ENCODE measurements at places on chromosomes 11 and 22. TPM values are rescaled to one million over a fixed set of nuclear protein-coding genes. Genes with fewer than 3 reads are reported as not detected.

- no peak overlapping the region for H3K27ac ChIP-seq
- H3K27me3 ChIP-seq, result no peaks in the 10 kb centered on the region
- no peaks in the 10 kb centered on the region for H3K36me3 ChIP-seq
- H3K4me1 ChIP-seq, result no peaks in the 10 kb centered on the region
- DNase-seq, result no peak
These were observed 19.0 kb downstream of the JAML start for GRCh38 chr11:118205606-118206378.

DNA sequence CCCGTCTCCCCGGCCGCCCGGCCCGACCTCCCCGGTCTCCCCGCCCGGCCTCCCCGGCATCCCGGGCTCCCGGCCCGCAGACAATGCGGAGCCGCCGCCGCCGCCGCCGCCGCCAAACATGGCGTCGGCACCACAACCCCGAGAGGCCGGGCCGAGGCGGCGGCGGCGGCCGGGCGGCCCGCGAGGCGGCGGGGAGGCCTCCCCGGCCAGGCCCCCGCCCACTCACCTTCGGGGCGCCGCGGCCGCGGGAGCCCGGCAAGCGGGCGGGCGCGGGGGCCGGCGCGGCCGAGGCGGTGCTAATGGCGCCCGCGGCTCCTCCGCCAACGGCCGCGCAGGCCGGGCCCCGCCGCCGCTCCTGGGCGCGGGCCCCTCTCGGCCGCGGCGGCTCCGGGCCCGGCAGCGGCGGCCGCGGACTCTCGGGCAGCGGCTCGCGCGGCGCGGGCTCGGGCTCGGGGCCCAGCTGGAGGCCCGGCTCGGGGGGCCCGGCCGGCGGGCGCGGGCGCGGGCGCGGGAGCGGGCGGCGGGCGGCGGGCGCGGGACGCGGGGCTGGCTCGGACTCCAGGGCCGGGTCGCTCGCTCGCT lies 311 bp downstream of the BRD1 start:
- peaks cover 15% of the 10 kb centered on the region for H3K4me1 ChIP-seq
- H3K4me3 ChIP-seq, result peak overlapping the region; percentile 85
- no peaks in the 10 kb centered on the region for H3K27me3 ChIP-seq
- H3K36me3 ChIP-seq, result peaks cover 67% of the 10 kb centered on the region
- H3K27ac ChIP-seq, result no peak overlapping the region
- peak; percentile 40 for DNase-seq

DNA sequence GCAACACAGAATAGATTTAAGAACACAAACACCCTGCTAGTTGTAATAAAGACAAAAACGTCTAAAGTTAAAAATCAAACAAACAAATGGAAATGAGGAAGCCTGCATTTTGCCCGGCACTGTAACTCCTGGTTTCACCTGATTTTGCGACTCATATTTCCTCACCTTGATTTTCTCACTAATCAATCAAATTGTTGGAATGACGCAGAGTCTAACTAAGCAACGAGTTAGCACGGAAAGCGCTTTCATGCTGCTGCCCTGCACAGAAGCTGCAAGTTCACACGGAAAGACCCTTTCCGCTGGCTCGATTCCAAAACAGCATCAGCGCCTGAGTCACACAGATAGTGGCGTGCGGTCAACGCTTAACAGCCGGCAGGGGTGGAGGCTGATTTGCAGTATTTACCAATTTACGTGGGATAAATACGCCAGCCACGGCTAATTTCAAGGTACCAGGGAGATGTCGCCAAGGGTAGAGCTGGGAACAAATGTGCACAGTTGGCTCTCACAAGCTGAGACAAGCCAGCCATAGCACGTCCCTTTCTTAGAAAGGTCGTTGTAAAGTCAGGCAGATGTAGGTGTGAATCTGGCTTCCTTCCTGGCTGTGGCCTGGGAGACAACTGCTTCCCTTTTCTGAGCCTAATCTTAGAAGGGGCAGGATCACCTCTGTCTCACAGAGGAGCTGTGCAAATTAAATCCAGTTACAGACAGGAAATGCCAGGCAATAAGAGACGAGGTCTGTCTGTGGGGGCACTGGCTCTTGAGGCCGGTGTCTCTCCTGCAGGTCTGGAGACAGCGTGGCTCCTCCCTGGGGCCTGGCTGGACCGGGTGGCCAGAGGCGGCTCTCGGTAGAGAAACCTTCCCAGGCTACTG lies 76.9 kb upstream of the TTLL12 start:
- H3K27me3 ChIP-seq, result no peaks in the 10 kb centered on the region
- peak overlapping the region; percentile 92 for H3K27ac ChIP-seq
- peaks cover 13% of the 10 kb centered on the region for H3K36me3 ChIP-seq
- peak; percentile 89 for DNase-seq

DNA sequence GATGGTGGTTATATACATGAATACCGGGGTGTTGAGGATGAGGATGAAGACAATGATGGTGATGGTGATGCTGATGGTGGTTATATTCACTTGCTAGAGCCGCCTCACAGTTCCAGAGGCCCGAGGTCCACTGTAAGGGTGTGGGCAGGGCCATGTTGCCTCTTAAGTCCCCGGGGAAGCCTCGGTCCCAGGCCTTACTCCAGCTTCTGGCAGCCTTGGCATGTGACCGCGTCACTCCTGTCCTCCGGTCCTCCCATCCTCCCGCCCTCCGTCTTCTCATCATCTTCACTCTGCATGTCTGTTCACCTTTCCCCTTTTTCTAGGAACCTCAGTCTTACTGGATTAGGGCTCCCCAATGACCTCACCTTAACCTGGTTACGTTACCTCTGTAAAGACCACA lies 54.6 kb downstream of the IGLL1 start:
- DNase-seq, result no peak
- no peak overlapping the region for H3K4me3 ChIP-seq
- H3K27me3 ChIP-seq, result no peaks in the 10 kb centered on the region
- H3K4me1 ChIP-seq, result peaks cover 6% of the 10 kb centered on the region

DNA sequence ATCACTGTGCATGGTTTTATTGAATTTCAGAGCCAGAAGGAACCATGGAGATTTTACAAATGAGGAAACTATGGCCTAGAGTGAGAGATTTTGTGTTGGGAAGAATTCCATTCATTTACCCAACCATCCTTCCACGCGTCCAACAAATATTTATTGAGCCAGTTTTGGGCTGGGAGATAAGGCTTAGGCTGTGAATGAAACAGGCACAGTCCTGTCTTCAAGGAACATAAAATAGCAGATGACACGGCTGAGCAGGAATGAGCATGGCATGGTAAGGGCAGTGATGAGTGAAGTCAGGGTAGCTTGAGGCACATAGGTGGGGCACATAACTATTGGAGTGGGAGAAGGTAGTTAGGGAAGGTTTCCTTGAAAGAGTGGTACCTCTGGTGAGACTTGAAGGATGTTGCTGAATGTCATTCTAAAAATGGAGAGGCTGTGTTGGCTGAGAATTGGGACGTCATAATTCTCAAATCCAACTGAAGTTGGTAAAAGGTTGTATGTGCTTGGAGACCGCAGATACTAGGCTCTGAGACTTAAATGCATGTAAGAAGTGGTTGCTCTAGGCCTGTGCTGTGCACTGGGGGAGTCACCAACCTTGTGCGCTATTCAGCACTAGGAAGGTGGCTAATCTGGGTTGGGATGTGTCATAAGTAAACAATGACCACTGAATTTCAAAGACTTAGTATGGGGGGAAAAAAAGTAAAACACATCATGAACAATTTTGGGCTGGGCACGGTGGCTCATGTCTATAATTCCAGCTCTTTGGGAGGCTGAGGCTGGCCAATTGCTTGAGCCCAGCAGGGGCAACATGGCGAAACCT lies 51.9 kb downstream of the TEAD1 start:
- peak overlapping the region; percentile 43 for H3K4me3 ChIP-seq
- H3K27ac ChIP-seq, result peak overlapping the region; percentile 100
- H3K27me3 ChIP-seq, result no peaks in the 10 kb centered on the region
- H3K4me1 ChIP-seq, result peaks cover 81% of the 10 kb centered on the region
- DNase-seq, result no peak

- H3K36me3 ChIP-seq, result no peaks in the 10 kb centered on the region
- no peaks in the 10 kb centered on the region for H3K4me1 ChIP-seq
- no peak for DNase-seq
- H3K27me3 ChIP-seq, result peaks cover 15% of the 10 kb centered on the region
- H3K27ac ChIP-seq, result no peak overlapping the region
These were observed 104.5 kb upstream of the GRAMD1B start for GRCh38 chr11:123325533-123325932.

- no peaks in the 10 kb centered on the region for H3K36me3 ChIP-seq
- peaks cover 66% of the 10 kb centered on the region for H3K27me3 ChIP-seq
- no peak overlapping the region for H3K4me3 ChIP-seq
- DNase-seq, result no peak
These were observed 47.4 kb downstream of the RPS6KA4 start for GRCh38 chr11:64406221-64406946.

DNA sequence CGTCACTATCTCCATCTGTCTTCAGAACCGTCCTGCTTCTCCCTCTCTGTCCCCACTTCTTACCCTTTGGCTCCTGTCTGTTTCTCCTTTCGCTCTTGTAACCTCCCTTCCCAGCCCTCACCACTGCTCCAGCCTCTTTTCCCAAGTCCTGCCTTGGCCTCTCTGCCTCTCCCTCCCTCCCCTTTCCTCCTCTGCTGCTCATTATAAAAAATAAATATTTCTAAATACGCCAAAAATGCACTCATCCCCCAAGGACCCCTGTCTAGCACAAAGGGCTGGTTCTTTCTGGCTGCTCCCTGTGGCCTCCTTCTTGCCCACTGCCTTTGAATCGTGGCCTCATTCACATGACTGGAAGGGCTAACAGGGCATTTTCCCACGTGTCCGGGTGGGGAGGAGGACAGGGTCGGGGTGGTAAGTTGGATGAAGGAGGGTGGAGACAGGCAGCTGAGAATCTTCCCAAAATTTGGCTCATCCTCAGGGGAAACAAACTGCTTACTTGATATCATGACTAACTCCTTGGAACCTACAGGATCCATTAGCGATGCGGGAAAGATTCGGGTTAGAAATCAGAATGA lies 26.4 kb upstream of the OAF start:
- H3K27me3 ChIP-seq, result peaks cover 70% of the 10 kb centered on the region
- H3K4me3 ChIP-seq, result no peak overlapping the region
- peaks cover 9% of the 10 kb centered on the region for H3K4me1 ChIP-seq
- no peak overlapping the region for H3K27ac ChIP-seq
- H3K36me3 ChIP-seq, result no peaks in the 10 kb centered on the region

DNA sequence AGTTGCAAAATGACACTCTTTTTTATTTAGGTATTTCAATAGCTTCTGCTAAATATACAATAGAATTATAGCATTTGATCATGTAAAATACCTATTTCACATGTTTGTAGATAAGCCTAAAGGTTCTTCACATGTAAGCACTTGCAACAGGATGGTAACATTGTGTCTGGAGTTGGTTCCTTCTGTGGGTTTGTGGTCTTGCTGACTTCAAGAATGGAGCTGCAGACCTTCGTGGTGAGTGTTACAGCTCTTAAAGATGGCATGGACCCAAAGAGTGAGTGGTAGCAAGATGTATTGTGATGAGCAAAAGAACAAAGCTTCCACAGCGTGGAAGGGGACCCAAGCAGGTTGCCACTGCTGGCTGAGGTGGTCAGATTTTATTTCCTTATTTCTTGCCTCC lies 246.4 kb upstream of the PDGFD start:
- H3K27ac ChIP-seq, result no peak overlapping the region
- H3K27me3 ChIP-seq, result no peaks in the 10 kb centered on the region
- H3K4me1 ChIP-seq, result no peaks in the 10 kb centered on the region
- no peak for DNase-seq
- no peaks in the 10 kb centered on the region for H3K36me3 ChIP-seq

DNA sequence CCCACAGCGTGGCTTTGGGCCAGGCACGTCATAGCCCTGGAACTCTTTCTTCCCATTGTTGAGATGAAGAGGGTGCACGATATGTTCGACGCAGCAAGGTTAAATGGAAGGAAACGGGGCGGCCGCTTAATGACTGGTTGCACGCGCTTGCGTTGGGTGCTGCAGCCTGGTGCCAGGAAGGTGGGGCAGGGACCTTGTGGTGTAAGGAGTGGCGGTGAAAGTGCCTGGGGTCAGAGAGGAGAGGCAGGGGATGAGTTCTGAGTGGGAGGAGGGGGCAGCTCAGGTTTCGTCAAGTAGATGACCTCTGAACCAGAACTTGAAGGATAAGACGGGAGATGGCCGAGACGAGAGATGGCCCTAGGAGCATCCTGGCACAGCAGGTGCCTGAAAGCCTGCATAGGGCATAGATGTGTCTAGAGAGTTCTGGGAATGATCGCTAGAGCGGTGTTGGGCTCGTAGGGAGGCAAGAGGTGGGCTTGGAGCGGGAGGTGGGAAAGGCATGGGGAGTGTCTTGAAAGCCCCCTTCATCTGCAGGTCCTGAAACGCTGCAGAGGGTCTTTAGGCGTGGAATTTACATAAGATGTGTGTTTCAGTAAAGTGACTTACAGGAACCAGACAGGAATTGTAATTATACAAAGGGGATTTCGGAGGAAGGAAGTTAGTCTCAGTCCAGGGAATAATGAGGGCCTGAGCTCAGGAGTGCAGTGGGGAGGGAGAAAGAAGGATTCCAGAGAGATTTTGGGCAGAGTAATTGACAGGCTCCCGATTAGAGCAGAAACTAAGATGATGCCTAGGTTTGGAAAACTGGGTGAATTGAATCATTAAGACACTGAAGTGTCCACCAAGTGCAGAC lies 43.2 kb upstream of the CLDN5 start:
- no peaks in the 10 kb centered on the region for H3K4me1 ChIP-seq
- H3K27me3 ChIP-seq, result peaks cover 73% of the 10 kb centered on the region
- no peak overlapping the region for H3K4me3 ChIP-seq
- DNase-seq, result no peak
- H3K27ac ChIP-seq, result no peak overlapping the region
- H3K36me3 ChIP-seq, result no peaks in the 10 kb centered on the region

DNA sequence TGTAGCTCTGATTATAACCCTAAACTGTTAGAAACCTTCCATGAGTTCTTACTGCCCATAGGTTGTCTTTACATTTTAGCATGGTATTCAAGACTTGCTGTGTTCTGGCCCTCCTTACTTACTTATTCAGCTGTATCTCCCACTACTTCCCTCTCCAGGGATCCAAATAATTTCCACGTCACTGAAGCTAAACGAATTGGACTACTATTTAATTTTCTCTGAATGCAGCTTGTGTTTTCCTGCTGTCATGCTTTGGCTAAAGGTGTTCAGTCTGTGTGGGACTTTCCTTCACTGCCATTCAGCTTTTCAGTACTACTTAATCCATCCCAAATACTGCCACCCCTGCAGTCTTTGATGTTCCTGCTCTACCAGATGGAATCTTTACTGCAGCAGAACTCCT lies 88.3 kb downstream of the UVRAG start:
- H3K4me1 ChIP-seq, result no peaks in the 10 kb centered on the region
- no peak for DNase-seq
- H3K4me3 ChIP-seq, result no peak overlapping the region
- no peaks in the 10 kb centered on the region for H3K27me3 ChIP-seq
- H3K36me3 ChIP-seq, result no peaks in the 10 kb centered on the region

DNA sequence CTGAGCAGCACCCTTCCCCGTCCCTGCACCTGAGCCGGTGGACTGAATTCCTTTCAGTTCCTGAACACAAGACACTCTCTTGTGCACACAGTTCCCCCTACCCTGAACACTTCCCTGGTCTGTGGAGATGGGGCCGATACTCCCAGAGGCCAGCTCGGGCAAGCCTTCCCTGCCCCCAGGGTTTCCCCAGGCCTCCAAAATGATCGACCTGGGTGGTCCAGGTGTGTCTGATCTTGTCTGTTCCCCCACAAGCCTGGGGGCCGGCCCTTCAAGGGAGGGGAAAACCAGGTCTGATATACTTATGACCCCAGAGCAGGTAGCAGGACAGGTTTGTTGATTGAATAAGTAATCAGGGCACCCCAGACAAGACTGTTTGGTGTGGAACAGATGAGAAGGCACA lies 40.7 kb upstream of the KLHL35 start:
- no peaks in the 10 kb centered on the region for H3K4me1 ChIP-seq
- no peak for DNase-seq
- H3K27ac ChIP-seq, result no peak overlapping the region
- H3K36me3 ChIP-seq, result peaks cover 5% of the 10 kb centered on the region

Gene MAML2
- total RNA-seq, result 16.7 TPM

Gene NPAS4
- not detected for total RNA-seq

Gene PATE4
- total RNA-seq, result not detected

Gene C11orf21
- total RNA-seq, result not detected

Gene LZTR1
- 49.3 TPM for total RNA-seq

Gene FRMD8
- 51.9 TPM for total RNA-seq

Measured in Calu3 (cell line).